Stimulated activated CD4-positive, alpha-beta T cell treated with anti-CD3 and anti-CD28 coated beads, Interleukin-2, amount 100 ng/mL, for 24 hours (primary cell): ENCODE measurements at places on chromosomes 3 and 15.

DNA sequence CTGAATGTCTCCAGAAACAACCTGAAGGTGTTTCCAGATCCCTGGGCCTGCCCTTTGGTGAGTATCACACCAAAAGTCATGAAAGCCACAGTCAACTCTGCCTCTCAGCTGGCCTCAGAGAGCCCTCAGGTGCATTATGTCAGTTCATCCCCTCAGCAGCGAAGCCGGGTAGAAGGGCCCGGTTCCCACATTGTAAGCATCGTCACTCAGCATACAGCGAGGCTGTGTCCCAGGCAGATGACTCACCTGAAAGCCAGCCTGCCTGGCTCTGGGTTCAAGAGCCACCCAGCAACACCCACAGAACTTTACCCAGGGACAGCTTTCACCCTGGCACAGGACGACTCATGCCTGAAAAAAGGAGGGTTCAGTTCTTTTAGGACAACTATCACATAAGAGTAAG is 91.6 kb downstream of the LRRK1 start:
- peak; percentile 4 for DNase-seq

DNA sequence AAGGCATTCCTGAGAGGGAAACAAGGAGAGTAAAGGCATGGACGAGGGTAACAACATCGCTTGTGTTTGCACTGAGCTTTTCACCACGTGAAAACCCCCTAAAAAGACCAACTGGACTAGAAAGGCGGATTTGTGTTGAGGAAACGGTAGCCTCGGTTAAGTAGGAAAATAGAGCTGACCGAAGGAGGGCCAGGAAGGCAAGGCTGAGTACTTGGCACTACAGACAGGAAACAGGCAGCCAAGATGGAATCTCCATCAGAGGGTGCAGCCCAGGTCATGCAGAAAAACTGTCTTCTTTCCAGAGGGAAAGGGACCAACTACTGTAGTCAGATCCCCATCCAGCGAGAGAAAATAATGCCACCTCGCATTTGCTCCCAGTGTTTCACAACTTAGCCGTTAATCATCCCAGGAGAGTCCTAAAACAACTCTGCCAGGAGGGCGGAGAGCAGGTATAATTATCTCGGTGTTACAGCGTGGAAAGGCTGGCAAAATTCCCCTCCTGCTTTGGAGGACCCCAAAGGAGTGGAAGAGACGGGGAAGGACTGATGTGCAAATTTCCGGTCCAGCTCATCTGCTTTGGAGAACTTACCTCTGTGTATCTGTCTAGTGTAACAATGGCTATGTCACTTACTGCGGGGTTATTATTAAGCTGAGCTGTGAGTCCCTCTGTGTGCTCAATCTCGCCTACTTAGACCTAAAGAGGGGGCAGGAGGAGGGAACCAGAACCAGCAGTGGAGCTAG is 77.2 kb downstream of the MYO1E start:
- DNase-seq = no peak

DNA sequence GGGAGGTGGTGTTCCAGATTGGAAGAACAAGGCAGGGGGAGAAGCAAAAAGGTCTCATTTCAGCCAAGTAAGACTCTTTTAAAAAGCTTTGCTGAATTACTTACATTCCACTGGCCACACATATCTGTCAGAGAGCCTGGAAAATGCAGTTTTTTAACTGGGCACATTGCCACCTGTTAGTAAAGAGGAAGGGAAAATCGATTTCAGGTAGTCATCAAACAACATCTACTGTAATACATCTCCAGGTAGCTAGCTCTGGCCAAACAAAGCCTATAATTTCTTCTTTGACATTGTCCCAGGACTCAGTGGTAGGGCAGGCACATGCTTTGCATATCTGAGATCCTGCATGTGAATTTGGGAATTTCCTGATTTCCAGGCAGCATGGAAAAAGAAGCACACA is 480.7 kb upstream of the SUCLG2 start:
- DNase-seq = no peak

DNA sequence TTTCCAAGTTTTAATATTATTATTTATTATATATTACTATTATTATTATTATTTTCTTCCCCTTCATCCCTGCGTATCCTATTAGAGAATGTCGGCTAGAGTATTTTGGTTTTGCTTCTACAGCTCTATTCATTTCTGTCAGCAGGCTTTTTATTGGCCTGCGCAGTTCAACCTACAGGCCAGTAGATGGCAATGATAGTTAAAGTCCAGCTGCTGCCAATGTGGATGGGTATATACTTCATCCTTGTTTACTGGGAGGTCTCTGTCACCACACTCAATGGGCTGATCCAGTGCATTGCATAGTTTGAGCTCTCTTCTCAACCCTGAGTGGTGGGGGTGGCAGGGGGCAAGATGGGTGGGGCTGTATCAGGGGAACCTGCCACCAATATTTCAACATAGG is 799.8 kb downstream of the NSUN3 start:
- no peak for DNase-seq

DNA sequence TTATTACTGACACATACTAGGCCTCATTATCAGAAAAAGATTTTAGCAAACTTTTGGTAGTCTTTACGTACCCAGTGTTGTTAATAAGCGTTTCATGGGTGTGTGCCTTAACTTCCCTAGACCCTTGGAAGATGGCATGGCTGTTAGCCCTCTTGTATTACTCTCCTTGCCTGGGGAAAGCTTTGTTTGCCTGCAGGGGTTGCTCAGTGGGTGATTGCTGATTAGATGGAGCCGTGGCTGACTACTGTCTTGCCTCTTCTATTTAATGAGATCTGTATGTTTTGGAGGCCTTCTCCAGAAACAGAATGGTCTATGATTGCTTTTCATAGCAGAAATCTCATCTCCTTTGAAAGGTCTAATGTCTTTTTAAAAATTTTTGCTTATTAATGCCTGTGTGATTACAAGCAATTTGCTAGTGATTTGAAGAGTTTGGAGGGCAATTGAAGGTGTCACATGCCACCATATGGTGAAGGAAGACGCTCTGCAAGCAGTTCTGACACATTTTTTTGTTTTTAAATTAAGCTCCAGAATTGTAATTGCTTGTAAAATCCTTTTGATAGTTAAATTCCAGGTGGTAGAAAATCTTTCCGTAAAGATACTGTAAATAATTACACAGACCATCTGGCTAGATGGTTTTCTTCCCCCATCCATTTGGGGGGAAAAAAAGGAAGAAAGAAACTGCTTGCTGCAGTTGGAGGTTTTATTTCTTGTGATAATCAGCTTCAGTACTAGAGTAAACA is 11.4 kb upstream of the C3orf20 start:
- DNase-seq = no peak

- DNase-seq = no peak
Observed at GRCh38 chr3:99624496-99625236, 13.7 kb upstream of the COL8A1 start.

- DNase-seq = no peak
Observed at GRCh38 chr15:60400944-60401343, 3.2 kb upstream of the ANXA2 start.

GRCh38 chr3:5650303-5650702 is 462.8 kb downstream of the EDEM1 start:
- DNase-seq = no peak

GRCh38 chr3:177236704-177237103 is 39.4 kb upstream of the TBL1XR1 start:
- no peak for DNase-seq

DNA sequence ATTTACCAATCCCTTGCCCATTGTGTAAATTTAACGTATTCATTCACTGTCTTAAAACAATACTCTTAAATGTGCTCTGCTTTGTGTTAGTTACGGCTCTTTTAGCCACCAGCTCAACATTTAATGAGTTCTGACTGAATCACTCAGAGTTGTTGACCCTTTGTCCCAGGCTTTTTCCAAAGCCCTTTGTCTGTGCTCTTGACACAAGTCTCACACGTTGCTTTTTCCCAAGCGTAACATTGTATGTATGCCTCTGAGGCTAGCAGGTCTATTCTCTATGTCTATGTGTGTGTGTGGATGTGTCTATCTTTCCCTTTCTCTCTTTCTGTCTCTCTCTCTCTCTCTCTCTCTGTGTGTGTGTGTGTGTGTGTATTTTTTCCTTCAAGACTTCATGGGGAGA is 435.4 kb upstream of the GOLIM4 start:
- no peak for DNase-seq

- DNase-seq = no peak
Observed at GRCh38 chr15:24877174-24877573, 77.6 kb upstream of the SNRPN start.

DNA sequence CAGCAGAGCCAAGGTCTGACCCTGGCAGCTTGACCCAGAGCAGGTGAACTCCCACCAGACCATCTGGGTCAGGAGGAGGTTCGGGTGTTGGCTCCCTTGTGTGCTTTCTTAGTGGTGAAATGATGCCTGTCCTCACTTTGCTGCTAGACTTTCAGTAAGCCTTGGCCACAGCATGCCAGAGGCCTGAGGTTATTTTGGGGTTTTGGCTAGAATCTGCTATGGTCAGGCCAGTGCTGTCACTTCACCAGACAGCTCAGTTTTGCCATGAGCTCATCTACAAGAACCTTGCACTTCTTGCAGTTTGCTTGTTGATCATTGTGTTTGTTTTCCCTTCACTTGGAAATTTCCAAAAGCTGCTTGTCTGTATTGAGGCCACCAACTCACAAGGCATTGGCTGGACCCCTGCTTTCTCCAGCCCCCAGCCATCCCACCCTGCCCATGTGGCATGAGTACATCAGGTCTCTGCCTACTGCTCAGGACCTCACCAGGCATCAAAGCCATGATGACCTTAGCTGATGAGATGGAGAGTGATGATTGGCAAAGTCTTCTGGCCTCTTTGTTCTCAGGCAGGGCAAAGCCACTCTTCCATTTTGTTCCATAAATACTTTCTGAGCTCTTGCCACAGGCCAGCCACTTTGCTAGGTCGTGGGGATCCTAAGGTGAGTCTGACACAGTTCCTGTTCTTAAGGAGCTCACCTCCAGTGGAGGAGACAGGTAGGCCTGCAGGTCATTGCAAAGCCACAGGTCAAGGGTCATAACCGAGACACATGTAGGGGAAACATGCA is 122.6 kb downstream of the ARNT2 start:
- no peak for DNase-seq

- no peak for DNase-seq
Observed at GRCh38 chr3:129793942-129794310, 99.6 kb downstream of the TMCC1 start.

DNA sequence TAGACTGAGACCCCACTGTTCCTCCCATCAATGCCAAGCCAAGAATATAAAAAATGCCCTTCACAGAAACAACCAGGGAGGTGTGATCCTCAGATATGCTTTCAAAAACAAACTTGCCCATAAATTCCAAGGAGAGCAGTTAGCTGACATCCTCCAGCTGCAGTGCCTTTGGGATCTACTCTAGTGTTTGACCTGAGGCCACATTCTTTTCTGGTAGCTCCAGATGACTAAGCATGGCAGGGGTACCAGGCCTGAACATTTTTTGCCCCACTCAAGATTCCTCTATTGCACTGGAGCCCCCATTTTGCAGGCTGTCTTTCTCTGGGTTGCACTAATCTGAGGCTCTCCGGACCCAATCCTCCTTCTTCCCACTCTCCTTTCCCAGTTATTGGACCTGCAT is 27.9 kb upstream of the ACP3 start:
- DNase-seq = no peak

DNA sequence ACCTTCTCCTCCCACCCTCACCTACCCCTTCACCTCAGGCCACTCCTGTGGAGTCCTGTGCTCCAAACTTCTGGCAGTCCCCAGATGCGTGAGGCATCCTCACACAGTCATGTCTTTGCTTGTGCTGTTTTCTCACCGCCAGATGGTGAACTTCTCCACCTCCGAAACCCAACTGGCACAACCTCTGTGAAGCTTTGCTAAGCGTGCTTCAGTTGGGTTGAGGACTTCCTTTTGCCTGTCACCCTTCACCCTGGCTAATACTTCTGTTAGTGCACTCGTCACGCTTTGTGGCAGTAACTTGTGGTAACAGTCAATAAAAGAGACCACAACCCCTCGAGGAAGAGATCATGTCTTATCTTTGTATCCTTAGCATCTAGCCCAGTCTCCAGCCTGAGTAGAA is 42.0 kb upstream of the SKOR1 start:
- peak; percentile 32 for DNase-seq

DNA sequence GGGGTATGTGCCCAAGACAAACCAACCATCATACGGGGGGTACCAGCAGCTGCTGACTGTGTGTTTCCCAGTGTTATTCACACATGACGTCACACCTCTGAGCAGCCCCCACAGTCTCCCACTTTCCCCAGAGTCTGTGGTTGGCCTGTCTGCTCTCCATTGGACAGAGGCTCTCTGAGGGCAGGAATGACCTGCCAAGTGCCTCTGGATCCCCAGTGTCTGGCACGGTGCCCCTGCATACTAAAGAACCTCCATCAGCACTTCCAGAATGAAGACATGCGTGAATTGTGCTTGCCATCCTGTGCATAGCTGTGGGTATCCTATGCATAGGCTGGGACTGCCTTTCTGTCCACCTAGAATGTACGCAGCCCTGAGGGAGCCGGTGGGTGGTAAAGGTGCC is 3.5 kb upstream of the CCDC9B start:
- DNase-seq = no peak

DNA sequence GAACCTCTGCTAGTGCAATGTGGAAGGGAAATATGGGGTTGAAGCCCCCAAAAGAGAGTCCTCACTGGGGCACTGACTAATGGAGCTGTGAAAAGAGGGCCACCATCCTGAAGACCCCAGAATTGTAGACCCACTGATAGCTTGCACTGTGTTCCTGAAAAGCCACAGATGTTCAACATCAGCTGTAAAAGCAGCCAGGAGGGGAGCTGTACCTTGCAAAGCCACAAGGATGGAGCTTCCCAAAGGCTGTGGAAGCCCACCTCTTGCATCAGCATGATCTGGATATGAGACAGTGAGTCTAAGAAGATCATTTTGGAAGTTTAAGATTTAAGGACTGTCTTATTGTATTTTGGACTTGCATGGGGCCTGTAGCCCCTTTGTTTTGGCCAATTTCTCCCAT is 125.8 kb upstream of the TGFBR2 start:
- DNase-seq = no peak

- DNase-seq = no peak
Observed at GRCh38 chr15:39102431-39102830, 478.4 kb upstream of the THBS1 start.

DNA sequence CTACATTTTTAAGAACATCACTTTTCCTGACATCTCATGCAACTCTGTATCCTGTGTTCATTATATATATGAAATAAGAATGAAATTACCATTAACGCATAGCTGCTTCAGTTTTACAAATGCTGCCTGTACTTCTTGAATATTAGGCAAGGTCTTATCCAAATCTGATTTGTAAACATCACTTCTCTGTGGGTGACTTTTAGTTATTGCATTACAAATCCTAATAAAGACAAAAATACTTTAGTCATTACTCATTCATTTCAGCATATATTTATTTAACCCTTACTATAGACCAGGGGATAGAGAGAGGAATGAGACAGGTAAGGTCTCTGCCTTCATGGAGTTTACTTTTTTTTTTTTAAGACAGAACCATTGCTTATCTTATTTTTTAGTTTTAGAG is 36.8 kb downstream of the MTMR10 start:
- DNase-seq = no peak

DNA sequence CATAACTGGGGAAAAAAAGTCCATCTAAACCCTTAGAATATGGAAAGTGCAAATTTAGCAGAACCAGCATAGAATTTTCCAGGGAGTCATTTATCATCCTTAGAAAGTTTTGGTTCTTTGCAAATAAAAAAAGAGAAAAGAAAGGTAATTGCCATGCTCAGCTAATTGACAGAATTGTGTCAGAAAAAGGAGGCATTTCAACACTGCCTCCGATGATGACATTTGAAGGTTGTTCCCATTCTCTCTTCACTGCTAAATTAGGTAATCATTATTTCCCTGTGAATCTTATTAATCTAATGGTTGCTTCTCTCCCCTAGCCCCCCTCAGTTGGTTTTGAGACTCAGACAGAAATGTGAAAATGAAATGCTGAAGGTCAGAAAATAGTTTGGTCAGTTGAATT is 139.2 kb downstream of the PDCD6IP start:
- DNase-seq = no peak
